NCI-H187 treated with DMSO at 0.1 percent for 48 hours (cell line): ENCODE measurements at places on chromosomes 1 and 21.

- no peak for DNase-seq
Measured at GRCh38 chr1:14034506-14034905, 334.5 kb downstream of the PRDM2 start.

GRCh38 chr1:116352349-116352813 is 20.7 kb upstream of the ATP1A1 start:
- DNase-seq = no peak

DNA sequence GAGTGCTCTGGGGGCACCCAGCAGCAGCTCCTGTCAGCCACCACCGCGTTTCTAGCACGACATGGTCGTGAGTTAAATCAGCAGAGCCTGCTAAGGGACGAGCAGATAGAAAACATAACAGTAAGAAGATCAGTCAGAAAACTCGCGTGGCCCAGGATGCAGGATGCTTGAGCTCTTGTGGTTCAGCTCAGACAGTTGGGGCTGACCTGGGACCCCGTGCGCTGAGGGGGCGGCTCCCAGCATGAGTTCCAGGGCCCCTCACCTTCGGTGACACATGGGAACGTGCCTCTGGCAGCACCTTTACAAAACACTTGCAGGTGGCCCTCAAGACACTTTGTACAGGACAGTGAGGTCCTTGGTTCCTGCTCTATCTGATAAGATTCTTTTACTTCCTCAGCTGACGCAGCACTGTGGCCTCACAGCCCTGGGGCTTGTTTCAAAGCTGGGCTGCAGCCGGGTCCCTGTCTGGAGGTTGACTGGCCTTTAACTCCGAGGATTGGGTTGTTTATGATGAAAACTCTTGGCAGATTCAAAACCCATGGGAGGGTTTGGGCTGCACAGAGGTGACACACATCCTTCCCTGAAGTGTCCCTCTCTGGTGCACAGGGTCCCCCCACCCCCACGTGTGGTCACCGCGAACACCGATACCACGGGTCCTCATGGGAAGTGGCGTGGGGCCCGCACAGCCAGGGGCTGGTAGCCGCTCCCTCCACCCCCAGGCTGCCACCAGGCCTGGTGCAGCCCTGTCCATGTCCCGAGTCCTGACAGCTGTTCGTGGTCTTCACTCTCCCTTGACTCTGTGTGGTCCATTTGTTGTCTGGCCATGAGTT is 65.3 kb upstream of the COL6A1 start:
- no peak for DNase-seq

DNA sequence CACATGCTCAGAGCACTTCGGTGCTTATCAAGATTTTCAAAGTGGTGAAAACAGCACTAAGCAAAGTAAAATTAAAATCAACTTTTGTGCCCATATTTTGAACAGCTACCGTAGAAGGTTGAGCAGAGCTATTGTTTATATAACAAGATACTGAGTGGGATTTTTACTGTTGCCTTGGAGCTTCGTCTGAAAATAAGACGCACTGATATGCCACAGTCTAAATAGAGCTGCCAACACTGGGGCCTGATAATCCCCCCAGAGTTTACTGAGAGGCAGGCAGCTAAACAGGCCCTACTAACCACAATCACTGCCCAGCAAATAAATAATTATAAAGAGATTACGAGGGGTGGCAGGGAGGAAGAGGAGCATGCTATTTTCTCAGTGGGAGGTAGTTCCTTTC is 650 bp upstream of the CCDC190 start:
- no peak for DNase-seq

- DNase-seq = no peak
Measured at GRCh38 chr1:205245096-205245495, 17.4 kb downstream of the TMCC2 start.
